ENCODE measurements at places on chromosomes 7 and 10. TPM values are rescaled to one million over a fixed set of nuclear protein-coding genes. Genes with fewer than 3 reads are reported as not detected.
A peak's percentile ranks its signal among the peaks of the same experiment; 100 is the strongest.

The CDHR3 gene
- 12.1 TPM for total RNA-seq

DNA sequence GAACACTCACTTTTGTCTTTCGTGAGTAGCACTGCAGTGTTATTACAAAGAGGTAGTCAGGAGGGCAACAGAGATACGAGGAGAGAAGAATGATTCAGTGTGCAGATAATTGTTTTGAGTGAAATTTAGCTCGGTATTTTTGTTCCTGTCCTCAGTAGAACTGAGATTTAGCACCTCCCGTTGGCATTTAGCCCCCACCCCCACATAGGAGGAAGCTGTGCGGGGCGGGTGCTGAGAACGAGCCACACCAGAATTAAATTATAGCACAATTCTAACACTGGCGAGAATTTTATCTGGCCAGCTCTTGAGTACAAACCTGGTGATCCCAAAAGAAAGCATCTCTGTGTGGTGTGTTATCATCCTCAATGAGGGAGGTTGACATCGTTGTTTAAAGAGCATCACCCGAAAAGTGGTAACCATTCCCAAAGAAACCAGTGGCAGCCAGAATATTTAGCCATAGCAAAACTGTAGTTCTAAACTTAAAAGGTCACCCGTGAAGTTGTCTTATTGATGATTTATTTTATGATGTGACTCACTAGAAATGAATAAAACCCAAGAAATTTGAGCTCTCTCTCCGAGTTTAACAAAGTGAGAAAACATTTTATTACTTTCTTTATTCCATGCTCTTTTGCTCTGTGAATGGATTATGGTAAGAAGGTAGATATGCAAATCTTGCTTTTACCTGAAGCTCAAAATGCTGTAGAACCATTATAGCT, 612.2 kb downstream of the SUGCT start:
- no peak for DNase-seq

GRCh38 chr7:106166651-106167342, 54.7 kb upstream of the SYPL1 start:
- peak; percentile 80 for DNase-seq

The CYTH3 gene
- 10.4 TPM for total RNA-seq

DNA sequence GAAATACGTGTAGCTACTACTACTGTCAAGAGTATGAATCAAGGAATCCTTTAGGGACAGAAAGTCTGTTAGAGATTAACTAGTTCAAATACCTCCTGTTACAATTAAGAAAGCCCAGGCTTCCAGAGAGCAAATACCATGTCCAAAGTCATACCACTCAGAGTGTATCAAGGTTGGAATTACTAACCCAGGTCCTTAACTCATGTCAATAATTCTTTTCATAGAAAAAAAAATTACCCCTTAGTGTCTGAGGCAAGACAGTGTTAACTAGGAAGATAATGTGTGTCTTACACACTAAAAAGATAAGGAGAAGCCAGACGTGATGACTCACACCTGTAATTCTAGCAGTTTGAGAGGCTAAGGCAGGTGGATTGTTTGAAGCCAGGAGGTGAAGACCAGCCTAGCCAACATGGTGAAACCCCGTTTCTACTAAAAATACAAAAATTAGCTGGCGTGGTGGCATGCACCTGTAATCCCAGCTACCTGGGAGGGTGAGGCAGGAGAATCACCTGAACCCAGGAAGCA, 423.4 kb downstream of the SORCS1 start:
- peak; percentile 4 for DNase-seq
